ENCODE measurements at places on chromosomes 16 and 17. TPM values are rescaled to one million over a fixed set of nuclear protein-coding genes. Genes with fewer than 3 reads are reported as not detected.

The TEKT1 gene
- total RNA-seq, result not detected

The HID1 gene
- total RNA-seq, result 51.0 TPM

The TRAF4 gene
- total RNA-seq, result 81.5 TPM

The FMNL1 gene
- total RNA-seq, result 14.2 TPM

The TGFB1I1 gene
- 12.5 TPM for total RNA-seq

The AURKB gene
- 72.3 TPM for total RNA-seq

GRCh38 chr17:7014995-7015958 lies 2.9 kb downstream of the RNASEK start:
- H3K27ac ChIP-seq, result peak overlapping the region; percentile 93
- H3K4me1 ChIP-seq, result peaks cover 33% of the 10 kb centered on the region
- no peaks in the 10 kb centered on the region for H3K36me3 ChIP-seq
- H3K27me3 ChIP-seq, result no peaks in the 10 kb centered on the region
- DNase-seq, result no peak

DNA sequence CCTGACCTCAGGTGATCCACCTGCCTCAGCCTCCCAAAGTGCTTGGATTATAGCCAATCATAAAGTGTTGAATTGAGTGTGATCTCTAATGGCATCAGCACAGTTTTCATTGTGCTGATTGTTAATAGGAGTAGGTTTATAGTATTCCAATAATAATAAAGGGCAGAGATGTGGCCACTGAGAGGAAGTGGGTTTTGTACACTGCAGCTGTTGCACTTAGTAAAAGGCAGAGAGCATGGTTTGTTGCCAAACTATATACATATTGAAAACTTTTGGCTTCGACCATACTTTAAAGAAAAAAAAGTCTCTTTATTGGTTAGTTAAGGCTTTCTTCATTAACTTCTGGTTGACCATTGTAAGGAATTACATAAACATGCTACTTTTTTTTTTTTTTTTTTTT lies 185.9 kb downstream of the CDK5R1 start:
- H3K4me3 ChIP-seq, result no peak overlapping the region
- no peaks in the 10 kb centered on the region for H3K36me3 ChIP-seq
- H3K27ac ChIP-seq, result no peak overlapping the region
- H3K4me1 ChIP-seq, result no peaks in the 10 kb centered on the region

GRCh38 chr16:73869126-73869525 lies 427.5 kb upstream of the PSMD7 start:
- no peak for DNase-seq
- no peak overlapping the region for H3K27ac ChIP-seq
- no peaks in the 10 kb centered on the region for H3K4me1 ChIP-seq
- H3K27me3 ChIP-seq, result peaks cover 21% of the 10 kb centered on the region
- H3K4me3 ChIP-seq, result no peak overlapping the region
- no peaks in the 10 kb centered on the region for H3K36me3 ChIP-seq

GRCh38 chr17:4969551-4970173 lies 2.0 kb upstream of the SPAG7 start:
- H3K4me1 ChIP-seq, result peaks cover 23% of the 10 kb centered on the region
- DNase-seq, result no peak
- no peaks in the 10 kb centered on the region for H3K27me3 ChIP-seq

DNA sequence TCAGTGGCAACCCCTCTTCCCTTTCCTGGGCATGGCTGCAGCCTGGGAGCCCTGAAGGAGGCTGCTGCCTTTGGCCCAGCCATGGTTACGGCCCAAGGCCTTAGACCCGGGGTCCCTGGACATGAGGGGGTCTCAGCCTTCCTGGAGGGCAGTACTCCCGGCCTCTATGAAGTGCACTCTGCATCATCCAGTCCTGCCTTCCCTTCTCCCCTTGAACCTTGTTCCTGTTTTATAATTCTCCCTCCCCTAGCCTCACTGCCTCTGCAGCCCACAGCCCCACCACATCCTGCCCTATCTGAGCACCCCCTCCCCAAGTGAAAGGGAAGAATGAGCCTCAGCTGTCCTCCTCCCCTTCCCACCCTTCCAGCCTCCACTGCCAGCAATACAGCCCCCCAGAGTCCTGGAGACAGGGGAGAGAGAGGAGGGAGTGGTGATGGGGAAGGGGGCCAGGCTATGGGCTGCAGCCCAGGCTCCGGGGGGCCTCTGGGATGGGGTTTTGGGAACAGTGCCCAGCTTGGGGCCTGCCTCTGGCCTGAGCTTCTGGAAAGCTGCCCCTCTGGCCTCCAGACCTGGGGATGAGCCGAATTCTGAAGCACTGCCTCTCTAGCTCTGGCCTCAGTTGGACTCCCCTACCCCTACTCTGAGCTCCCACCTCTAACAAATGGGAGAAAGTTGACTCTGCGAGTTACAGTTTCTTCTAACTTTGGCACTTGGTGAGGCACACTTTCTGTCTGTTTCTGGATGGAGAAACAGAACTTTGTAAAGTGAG lies 7.6 kb downstream of the CCR7 start:
- no peaks in the 10 kb centered on the region for H3K27me3 ChIP-seq
- DNase-seq, result no peak
- H3K27ac ChIP-seq, result no peak overlapping the region
- H3K4me1 ChIP-seq, result peaks cover 6% of the 10 kb centered on the region
- no peaks in the 10 kb centered on the region for H3K36me3 ChIP-seq

DNA sequence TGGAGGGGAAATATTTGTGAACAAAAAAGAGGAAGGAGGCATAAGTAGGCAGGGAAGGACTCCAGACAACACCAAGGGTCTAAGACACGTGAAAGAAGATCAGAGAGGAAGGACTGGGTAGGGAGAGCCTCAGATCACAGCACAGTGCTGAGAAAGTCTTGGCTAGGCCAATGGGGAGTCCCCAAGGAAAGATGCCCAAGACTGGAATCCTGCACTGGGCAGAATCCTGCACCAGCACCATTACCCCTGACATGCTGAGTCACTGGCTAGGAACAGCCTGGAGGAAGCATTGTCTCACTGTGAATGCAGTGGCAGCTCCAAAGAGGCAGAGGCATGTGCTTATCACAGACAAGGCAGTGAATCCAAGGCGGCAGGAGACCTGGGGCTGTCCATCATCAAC lies 19.2 kb downstream of the CLEC19A start:
- no peaks in the 10 kb centered on the region for H3K4me1 ChIP-seq
- DNase-seq, result peak; percentile 21
- 0 out of 2 replicates have a peak, but pooled peaks cover 3% of the 10 kb centered on the region for H3K27me3 ChIP-seq
- no peak overlapping the region for H3K4me3 ChIP-seq
- H3K36me3 ChIP-seq, result no peaks in the 10 kb centered on the region

DNA sequence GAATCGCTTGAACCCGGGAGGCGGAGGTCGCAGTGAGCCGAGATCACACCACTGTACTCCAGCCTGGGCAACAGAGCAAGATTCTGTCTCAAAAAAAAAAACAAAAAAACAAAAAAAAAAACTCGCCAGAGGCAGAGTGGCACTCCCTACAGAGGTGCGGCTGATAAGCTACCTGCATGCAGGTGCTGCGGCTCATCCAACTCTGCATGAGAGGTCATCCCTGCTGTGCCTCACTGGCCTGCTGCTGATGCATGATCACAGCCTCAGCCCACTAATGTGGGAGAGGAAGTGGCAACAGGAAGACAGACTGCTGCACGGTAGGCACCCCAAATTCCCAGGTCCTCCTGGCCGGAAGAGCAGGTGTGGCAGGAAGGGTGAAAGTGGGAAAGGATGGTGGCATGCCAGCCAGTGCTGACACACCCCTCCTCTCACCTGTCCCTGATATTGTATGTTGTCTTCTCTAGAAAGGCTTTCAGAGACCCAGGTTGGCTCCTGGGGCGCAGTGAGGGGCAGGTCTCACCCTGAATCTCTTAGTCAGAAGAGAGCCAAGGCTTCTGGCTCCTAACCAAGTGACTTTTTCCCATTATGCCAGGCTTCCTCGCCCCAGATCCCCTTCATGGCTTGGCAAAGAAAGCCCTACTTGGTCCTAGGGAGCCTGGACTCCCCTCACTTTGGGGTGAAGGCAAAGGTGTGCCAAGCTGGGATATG lies 11.8 kb downstream of the NXPH3 start:
- no peak overlapping the region for H3K27ac ChIP-seq
- no peaks in the 10 kb centered on the region for H3K27me3 ChIP-seq
- peaks cover 24% of the 10 kb centered on the region for H3K4me1 ChIP-seq
- H3K36me3 ChIP-seq, result no peaks in the 10 kb centered on the region
- no peak for DNase-seq

DNA sequence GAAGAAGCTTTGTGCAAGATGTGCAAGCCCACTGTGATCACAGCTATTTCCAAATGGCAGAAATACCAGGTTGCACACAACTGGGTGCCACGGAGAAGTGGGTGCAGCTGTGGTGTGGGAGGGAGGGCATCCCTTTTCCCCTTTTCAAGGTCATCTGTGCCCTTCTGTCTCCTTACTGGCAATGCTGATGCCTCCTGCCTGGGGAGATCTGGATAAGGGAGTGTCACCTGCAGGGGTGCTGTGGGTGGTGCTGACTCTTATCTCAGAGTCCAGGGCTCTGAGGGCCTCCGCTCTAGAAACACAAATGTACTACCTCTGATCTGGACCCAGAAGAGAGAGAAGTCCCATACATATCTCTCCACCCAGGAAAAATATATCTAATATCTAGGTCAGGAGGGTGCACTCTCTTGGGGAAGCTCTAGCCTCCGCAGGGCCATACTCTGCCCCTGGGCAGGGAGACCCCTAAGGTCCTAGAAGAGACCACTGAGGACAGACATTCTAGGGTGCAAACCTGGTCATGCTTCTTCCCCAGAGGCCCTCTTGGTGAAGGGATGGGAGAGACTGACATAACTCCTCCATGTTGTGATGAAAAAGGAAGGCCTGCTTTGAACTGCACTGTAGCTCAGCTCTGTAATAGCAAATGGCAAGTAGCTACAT lies 18.5 kb downstream of the NPRL3 start:
- no peaks in the 10 kb centered on the region for H3K27me3 ChIP-seq
- no peak overlapping the region for H3K4me3 ChIP-seq
- DNase-seq, result no peak
- no peak overlapping the region for H3K27ac ChIP-seq

GRCh38 chr17:74282587-74283370 lies 8.7 kb downstream of the DNAI2 start:
- no peaks in the 10 kb centered on the region for H3K36me3 ChIP-seq
- peak overlapping the region; percentile 71 for H3K27ac ChIP-seq
- no peaks in the 10 kb centered on the region for H3K27me3 ChIP-seq
- H3K4me1 ChIP-seq, result peaks cover 13% of the 10 kb centered on the region
- H3K4me3 ChIP-seq, result no peak overlapping the region

GRCh38 chr16:894841-895240 lies 75.9 kb downstream of the LMF1 start:
- no peaks in the 10 kb centered on the region for H3K4me1 ChIP-seq
- H3K27me3 ChIP-seq, result no peaks in the 10 kb centered on the region
- H3K4me3 ChIP-seq, result no peak overlapping the region
- H3K36me3 ChIP-seq, result no peaks in the 10 kb centered on the region
- DNase-seq, result no peak

GRCh38 chr16:84483882-84484565 lies 20.4 kb downstream of the MEAK7 start:
- no peaks in the 10 kb centered on the region for H3K27me3 ChIP-seq
- no peak overlapping the region for H3K4me3 ChIP-seq
- peaks cover 18% of the 10 kb centered on the region for H3K36me3 ChIP-seq
- no peak for DNase-seq

- peaks cover 14% of the 10 kb centered on the region for H3K36me3 ChIP-seq
- peak overlapping the region; percentile 95 for H3K4me3 ChIP-seq
Observed at GRCh38 chr17:79007504-79008381, 1.8 kb downstream of the CANT1 start.

- no peaks in the 10 kb centered on the region for H3K36me3 ChIP-seq
- no peak overlapping the region for H3K4me3 ChIP-seq
- no peak overlapping the region for H3K27ac ChIP-seq
- no peaks in the 10 kb centered on the region for H3K27me3 ChIP-seq
Observed at GRCh38 chr16:7392206-7392605, 59.6 kb downstream of the RBFOX1 start.

DNA sequence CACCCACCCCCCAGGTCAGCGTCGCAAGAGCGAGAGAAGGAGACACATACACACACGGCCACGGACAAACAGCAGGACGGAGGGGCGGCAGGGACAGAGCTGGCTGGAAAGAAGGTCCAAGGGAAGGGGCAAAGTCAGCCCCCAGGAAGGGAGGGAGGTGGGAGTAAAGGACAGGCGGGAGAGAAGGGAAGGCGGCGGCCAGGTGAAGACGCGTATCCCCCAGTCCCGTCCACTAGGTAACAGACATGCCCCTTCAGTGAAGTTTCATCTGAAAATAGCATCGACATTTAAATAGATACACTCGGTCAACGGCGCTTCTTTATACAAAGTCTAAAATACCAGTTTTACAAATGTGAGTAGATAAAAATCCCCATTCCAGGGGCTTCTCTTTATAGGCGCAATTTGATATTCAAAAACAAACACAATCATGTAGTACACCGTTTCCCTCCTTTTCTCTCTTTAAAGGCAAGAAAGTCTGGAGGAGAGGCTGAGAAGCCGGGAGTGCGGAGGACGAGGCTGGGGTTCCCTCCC lies 4.5 kb downstream of the CBX8 start:
- no peak overlapping the region for H3K4me3 ChIP-seq
- DNase-seq, result no peak
- 0 out of 2 replicates have a peak, but pooled peaks cover 6% of the 10 kb centered on the region for H3K36me3 ChIP-seq
- H3K27me3 ChIP-seq, result peaks cover 9% of the 10 kb centered on the region

DNA sequence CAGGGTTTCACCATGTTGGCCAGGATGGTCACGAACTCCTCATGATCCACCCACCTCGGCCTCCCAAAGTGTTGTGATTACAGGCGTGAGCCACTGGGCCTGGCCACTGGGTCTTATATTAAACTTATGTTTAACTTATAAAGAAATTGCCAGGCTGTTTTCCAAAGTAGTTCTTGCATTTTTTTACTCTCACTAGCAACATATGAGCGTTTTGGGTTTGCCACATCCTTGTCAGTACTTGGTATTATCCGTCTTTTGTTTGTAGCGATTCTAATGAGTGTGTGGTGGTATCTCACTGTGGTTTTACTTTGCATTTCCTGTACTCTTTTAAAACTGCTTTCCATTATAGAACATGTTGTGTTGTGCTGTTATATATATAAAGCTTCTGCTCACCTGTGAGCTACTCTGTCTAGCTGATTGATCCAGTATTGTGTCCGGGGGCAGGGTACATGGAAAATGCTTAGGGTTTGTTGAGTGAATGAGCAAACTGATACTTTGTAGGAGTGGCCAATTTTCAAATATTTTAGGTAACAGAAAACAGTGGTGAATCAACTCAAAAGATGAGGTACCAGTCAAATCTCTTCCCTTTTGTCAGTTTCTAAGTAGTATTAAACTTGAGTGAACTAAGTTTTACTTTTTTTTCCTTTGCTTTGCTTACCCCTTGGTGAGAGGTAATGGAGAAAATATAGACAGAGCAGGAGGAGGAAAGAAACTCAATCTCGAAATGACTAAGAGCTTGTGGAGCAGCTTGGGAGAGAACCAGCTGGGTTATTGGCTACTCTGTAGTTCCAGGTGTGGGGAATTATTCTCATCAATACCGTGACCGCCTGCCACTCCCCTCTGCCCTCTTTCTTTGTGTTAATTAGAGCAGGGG lies 75.8 kb downstream of the PITPNC1 start:
- no peaks in the 10 kb centered on the region for H3K36me3 ChIP-seq
- no peaks in the 10 kb centered on the region for H3K4me1 ChIP-seq
- no peaks in the 10 kb centered on the region for H3K27me3 ChIP-seq
- DNase-seq, result no peak

DNA sequence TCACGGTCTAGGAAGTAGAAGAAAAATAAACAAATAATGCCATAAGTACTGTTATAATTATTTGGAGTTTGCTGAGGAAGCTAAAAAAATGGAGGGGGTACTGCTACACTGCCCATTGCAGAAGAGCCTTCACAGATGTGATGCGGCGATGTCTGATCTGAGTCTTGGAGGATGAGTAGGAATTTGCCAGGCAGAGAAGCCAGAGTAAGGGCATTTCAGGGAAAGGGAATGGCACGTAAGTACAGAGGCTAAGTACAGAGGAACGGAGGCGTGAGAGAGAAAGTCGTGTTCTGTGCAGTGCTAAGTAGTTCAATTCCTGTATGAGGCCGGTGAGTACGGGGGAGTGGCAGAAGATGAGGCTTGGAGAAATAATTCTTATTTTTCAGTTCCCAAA lies 741 bp upstream of the GRB2 start:
- H3K27me3 ChIP-seq, result no peaks in the 10 kb centered on the region
- H3K4me1 ChIP-seq, result peaks cover 14% of the 10 kb centered on the region
- H3K36me3 ChIP-seq, result no peaks in the 10 kb centered on the region
- no peak overlapping the region for H3K27ac ChIP-seq
- H3K4me3 ChIP-seq, result peak overlapping the region; percentile 96
- peak; percentile 20 for DNase-seq

All from PC-3 (cell line).